Activated CD4-positive, alpha-beta T cell treated with anti-CD3 and anti-CD28 coated beads, Interleukin-2, amount 50 U/mL, for 48 hours (primary cell): ENCODE measurements at places on chromosomes 1 and 21.

DNA sequence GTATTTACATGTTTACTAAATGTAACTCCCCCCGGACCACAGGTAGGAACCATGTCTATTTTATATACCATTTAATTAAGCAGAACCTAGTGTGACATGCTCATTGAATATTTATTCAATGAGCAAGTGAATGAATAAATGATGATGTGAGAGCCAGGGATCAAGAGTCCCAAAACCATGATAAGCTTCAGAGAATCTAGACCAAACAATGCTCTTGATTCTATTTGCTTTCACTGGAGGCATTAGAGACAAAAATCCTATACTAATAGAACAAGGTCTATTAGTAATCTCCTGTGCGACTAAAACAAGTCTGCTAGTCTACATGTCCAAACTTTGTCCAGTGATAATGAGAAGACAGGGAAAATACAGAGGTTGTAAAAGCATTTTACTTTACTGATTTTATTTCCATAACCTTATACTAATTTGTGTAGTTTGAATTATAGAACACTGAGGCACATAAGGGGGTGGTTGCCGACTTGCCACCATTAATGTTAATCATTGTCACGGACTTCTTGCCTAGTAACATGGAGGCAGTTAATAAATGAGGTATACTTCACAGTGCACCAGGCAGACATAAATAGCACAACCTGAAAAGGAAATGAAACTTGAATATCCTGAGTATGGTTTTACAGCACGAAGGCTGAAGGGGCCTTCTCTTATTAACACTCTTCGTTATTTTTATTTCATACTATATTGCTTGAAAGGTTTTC is 69.8 kb downstream of the TBX15 start:
- no peak for DNase-seq

DNA sequence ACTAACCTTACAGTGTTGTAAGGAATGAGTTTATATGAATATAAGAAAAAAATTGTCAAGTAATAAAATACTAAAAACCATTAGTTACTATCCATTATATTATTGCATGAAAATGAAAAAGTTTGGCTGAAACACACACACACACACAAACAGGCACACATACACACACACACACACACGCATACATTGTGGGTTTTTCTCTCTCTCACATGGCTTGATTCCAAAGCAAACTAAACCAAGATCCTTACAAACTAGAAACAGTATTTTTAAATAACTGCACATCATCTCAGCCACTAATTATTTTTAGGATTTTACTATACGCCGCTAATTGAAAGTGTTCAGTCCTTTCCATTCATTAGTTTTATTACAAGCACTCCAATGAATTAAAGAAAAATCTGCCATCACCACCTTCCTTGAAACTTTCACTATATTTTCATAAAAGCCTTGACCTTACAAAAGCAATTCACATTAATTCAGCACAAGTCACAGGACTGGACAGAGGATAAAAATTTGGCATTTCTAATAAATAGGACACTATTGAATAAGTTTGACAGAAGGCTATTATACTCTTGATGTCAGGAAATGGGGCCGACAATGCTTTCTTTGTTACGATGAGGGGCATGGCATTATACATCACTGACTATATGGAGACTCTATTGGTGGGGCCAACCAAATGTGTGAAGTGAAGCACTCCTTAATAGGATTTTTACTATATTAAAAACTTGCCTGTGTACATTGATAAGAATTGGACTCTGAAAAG is 187.0 kb upstream of the ESRRG start:
- DNase-seq = no peak

DNA sequence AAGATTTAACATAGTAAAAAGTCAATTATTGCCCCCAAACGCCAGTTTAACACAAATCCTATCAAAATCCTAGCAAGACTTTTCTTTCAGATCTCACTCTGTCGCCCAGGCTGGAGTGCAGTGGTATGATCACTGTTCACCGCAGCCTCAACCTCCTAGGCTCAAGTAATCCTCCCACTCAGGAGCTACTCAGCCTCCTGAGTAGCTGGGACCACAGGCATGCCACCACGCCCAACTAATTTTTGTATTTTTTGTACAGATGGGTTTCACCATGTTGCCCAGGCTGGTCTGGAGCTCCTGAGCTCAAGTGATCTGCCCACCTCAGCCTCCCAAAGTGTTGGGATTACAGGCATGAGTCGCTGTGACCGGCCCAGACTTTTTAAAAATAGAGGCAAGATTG is 4.8 kb downstream of the SNIP1 start:
- no peak for DNase-seq

DNA sequence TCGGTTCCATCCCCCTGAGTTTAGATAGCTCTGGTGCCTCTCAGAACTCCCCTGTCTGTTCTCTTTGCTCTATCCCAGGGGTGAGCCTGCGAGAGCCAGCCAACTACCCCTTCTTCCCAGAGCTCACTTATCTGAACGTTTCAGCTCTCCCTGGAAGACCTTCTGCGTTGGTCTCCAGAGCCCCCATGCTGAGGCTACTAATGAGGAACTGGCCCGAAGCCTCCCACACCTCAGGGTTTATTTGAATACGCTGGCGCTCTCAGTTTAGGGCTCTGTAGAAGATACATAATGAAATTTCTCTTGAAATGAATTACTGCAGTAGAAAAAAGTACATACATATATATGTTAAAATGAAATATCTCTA is 43.5 kb downstream of the TCEANC2 start:
- DNase-seq = no peak

- DNase-seq = no peak
Measured at GRCh38 chr1:29500041-29500440, 263.7 kb downstream of the PTPRU start.

- DNase-seq = no peak
Measured at GRCh38 chr1:103525114-103525606, 339 bp upstream of the RNPC3 start.

GRCh38 chr1:182587666-182588499 is 1.2 kb downstream of the RNASEL start:
- DNase-seq = no peak

DNA sequence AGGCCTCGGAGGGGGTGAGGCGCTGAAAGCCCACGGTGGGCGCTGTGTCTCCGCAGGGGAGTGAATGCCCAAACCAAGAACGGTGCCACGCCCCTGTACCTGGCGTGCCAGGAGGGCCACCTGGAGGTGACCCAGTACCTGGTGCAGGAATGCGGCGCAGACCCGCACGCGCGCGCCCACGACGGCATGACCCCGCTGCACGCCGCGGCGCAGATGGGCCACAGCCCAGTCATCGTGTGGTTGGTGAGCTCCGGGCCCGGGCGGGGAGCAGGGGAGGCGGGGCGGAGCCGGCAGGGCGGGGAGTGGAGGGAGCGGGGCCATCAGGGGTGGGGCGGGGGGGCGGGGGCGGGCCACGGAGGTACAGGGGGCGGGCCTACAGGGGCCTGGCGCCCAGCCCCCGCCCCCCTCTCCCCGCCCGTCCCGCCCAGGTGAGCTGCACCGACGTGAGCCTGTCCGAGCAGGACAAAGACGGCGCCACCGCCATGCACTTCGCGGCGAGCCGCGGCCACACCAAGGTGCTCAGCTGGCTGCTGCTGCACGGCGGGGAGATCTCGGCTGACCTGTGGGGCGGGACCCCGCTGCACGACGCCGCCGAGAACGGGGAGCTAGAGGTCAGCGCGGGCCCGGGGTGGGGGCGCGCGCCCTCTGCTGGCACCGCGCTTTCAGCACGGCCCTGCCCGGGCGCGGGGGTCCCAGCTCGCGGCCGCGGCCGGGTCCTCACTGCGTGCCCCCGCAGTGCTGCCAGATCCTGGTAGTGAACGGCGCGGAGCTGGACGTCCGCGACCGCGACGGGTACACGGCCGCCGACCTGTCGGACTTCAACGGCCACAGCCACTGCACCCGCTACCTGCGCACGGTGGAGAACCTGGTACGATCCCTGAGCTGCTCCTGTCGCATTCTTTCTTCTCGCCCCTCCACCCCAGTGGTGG is 15.9 kb downstream of the ESPN start:
- peak; percentile 76 for DNase-seq

GRCh38 chr1:81889166-81889565 is 88.4 kb downstream of the ADGRL2 start:
- no peak for DNase-seq

DNA sequence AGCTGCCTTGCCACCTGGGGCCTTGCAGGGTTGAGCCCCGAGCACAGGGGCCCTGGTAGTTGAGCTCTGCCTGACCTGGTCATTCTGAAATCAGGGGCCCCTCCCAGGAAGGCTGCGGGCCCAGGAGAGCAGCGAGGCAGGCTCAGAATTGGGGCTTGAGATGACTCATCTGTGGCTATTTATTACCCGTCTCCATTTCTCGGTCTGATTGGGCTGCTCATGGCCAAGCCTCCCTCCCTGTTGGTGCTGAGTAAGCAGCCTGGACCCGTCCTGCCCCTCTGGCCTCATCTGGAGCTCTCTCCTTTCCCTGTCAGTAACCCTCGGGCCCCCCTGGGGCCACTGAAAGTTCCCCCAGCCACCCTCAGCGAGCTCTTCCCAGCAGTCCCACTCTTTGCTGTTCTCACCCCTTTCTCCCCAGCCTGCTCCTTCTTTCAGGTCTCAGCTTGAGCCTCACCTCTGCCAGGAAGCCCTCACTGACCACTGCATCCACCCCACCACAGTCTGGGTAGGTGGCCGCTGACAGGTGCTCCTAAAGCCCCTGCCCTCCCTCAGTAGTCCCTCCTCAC is 11.0 kb upstream of the TNFRSF8 start:
- no peak for DNase-seq

DNA sequence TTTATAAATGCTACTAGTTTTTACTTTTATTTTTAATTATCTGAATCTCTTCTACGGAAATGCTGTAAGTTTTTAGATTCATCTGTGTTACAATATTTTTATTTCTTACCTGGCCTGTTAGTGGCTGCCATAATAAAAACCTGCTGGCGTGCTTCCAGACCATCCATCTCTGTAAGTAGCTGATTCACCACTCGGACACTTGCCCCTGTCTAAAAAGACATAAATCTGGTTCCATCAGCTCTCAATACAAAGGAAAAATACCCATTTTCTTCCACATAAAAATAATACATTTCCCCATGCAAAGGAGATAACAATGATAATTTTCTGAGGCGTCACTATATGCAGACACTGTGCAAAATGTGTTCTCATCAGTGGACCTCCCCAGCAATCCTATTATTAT is 62.0 kb downstream of the NVL start:
- no peak for DNase-seq

DNA sequence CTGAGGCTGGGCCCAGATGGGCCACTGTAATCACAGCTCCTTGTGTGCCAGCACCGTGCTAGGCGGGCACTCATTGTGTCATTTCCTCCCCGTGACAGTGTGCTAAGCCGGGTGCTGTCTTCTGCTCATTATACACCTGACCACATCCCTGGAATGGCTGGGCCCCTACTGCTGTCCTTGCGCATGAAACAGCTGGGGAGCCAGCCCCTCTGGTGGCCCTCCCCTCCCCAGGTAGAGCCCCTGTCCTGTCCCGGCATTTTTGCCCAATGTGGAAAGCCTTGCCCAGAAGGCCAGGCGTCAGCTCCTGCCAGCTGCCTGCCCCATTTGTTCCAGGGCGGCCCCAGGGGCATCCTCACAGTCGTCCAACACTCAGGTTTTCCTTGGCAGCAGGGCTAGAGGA is 107.4 kb upstream of the CASZ1 start:
- no peak for DNase-seq

DNA sequence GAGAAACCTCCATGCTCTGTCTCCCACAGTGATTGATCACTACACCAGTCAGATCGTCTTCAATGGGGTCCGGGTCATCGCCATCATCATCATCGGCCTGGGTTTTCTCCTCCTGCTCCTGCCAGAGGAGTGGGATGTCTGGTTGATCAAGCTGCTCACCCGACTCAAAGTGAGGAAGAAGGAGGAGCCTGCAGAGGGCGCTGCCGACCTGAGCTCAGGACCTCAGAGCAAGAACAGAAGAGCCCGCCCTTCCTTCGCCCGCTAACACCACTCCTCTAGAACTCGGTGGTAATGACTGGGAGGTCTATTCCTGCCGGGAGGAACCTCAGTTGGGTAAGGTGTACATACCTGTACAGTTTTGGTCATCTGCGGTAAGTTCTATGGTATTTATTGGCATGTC is 50.3 kb upstream of the COA6 start:
- peak; percentile 67 for DNase-seq

GRCh38 chr21:15122241-15122640 is 57.4 kb upstream of the NRIP1 start:
- DNase-seq = no peak

- peak; percentile 40 for DNase-seq
Measured at GRCh38 chr1:113903501-113904292, 902 bp downstream of the AP4B1 start.

GRCh38 chr1:154608397-154609270 is 648 bp upstream of the ADAR start:
- peak; percentile 40 for DNase-seq

GRCh38 chr1:72636631-72637030 is 354.3 kb upstream of the NEGR1 start:
- DNase-seq = no peak

DNA sequence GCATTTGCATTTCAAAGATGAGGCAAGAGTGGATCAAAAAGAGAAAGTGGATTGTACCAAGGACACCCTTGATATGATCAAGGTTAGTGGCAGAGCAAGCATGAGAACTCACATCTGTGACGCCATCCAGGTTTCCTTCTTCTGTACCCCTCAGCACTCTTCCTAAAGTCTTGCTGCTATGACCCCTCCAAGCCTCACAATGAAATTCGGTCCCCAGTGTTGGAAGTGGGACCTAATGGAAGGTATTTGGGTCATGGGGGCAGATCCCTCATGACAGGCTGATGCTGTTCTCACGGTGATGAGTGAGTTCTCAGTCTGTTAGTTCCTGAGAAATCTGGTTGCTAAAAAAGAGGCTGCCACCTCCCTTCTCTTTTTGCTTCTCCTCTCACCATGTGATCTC is 86.4 kb downstream of the PGM1 start:
- no peak for DNase-seq

- peak; percentile 24 for DNase-seq
Measured at GRCh38 chr1:110606657-110607535, 738 bp upstream of the KCNA2 start.

- DNase-seq = peak; percentile 84
Measured at GRCh38 chr1:92486251-92487077, at the start of gene GFI1. GFI1 (minus strand) TSS chr1:92486925; CDS start chr1:92483487, 3,438 bp downstream.

DNA sequence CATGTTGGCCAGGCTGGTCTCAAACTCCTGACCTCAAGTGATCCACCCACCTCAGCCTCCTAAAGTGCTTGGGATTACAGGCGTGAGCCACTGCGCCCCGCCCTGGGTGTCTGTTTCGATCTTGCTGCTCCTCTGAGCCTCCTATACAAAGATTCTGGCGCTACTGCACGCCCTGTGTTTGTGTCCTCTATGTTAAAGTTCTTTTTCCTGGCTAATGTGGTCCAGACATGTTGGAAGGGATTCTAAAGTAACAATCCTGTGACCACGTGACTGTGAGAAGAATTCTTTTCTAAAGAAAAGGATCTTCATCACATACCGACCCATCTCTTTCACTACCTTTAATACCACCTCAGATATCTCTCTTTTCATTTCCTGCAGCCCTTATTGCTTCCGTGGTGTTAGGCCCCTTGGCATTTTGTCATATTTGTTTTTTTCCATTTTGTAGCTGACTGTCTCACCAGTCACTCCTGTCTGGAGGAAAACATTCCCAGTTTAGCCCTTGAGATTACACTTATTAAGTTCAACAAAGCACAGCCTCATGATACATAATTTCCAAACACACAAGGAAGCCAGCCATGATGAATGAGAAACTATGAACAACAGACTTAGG is 27.2 kb upstream of the ENO1 start:
- DNase-seq = no peak
